Activated CD4-positive, alpha-beta T cell treated with anti-CD3 and anti-CD28 coated beads, Interleukin-2, amount 50 U/mL, for 48 hours (primary cell): ENCODE measurements at places on chromosomes 13 and 19.

DNA sequence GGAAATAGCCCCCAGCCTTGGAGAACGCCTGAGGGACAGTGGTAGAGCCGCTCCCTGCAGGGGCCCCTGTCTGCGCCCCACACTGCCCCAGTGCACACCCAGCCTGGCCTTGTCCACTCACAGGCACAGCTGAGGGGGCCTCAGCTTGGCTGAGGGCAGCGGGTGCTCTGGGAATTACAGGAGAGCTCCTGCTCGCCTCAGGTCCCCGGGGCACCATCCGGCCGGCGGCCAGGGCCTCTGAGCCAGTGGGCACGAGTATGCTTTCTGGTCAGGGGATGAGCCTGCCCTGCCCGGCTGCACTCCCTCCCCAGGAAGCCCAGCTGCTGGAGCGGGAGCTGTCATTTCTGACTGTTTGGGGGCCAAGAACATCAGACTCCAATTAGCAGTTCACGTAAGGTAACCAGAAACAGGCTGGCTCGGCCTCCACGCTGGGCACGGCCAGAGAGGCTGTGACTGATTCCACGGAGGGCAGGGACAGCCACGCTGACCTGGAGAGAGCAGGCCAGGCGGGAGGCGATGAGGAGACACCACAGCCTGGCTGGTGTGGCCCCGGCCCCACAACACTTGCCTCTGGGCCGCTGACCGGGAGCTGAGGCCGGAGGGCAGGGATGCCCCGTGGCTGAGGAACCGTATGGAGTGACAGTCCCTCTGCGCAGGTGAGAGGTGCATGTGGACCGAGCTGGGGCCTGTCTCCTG, 15.4 kb downstream of the CEBPG start:
- no peak for DNase-seq

DNA sequence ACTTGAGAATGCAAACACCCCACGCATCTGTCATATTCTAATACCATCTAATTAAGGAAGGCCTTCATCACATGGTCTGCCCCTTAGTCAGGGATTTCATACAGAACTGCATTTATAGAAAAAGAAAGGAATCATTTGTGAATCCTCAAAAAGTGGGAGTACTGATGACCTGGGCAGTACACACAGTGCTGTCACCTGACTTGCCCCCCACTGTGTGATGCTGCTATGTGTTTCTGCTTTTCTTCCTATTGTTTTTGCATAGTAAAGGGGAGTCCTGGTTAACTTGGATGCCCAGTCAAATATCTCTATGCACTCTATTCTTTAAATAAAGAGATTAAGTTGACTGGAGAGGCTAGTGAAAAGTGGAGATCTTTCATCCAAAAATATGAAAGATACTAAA, 1921.2 kb upstream of the PRR20A start:
- no peak for DNase-seq

DNA sequence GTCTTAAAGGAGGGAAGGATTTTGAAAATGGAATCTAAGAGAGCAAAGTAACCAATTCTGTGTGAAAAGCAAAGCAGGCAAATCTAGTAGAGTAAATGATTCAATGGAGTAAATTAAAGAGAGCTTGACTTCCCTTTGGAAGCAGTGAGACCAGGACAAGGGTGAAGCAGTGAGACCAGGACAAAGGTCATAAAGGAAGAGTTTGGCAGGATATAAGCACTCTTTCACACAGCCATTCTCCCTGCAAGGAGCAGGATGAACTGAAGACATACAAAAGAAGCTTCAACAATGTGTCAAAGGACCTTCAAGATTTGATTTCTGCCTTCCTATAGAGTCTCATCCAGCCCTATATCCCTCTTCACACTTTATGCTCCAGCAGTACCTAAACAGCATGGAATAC, 123.8 kb downstream of the ENOX1 start:
- no peak for DNase-seq

GRCh38 chr13:96020155-96020575, 33.0 kb downstream of the UGGT2 start:
- DNase-seq: no peak

GRCh38 chr19:44741841-44742329, 6.6 kb upstream of the BCL3 start:
- peak; percentile 35 for DNase-seq

DNA sequence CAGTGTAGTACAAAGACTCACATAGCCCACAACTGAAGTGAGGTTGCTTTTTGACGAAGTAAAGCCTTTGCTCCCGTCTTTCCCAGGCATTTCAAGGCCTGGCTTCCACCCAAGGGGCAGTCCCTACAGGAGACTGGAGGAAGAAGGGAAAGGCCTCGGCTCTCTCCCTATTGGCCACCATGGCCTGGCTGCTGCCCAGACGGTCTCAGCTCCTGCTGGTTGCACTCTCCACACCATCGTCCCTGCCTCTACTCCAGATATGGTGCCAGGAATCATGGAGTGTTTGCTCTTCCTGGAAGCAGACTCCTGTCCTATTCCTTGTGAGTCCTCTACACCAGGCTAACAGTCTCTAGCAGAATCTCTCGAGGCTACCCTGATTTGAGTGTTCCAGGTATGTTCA, 124.1 kb upstream of the UQCRFS1 start:
- DNase-seq: no peak
